ENCODE measurements at places on chromosomes 3 and 15.

- no peak for DNase-seq
Observed at GRCh38 chr3:30355622-30356021, 250.8 kb upstream of the TGFBR2 start.

- DNase-seq, result no peak
Observed at GRCh38 chr15:85929786-85930185, 135.1 kb upstream of the KLHL25 start.

- DNase-seq, result no peak
Observed at GRCh38 chr3:159158801-159159200, 356.9 kb downstream of the MFSD1 start.

DNA sequence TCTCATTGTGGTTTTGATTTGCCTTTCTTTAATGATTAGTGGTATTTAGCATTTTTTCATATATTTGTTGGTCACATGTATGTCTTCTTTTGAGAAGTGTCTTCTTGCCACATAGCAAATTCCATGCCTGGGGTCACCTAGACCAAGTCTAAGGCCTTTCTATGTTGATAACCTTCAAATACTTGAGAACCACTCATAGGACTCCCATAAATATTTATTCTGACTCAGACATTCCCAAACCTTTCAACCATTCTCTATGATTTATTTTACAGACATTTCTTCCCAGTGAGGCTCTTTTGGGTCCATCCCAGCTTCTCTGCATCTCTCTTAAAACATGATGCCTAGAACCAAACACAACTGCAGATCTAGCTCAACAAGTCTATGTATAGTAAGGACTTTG, 69.2 kb downstream of the ATP8B4 start:
- DNase-seq, result no peak

DNA sequence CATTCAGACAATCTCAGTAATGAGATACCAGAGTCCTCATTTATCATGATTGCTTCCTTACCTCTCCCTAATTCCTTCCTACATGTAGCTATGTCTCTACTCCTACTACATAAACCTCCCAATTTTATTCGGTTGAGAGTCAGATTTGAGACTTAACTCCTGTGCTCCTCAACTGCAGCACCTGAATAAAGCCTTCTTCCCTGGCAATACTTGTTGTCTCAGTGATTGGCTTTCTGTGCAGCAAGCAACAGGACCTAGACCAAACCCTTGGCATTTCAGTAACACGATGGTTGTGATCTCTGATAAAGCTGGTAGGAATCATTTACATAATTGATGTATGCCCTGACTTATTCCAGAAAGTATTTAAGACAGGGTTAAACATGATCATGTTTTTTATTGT, 106.7 kb upstream of the NANOGP8 start:
- DNase-seq, result no peak

GRCh38 chr15:70480196-70480856, 283.0 kb downstream of the UACA start:
- no peak for DNase-seq

GRCh38 chr3:155012584-155012983, 67.5 kb upstream of the MME start:
- DNase-seq, result no peak

- DNase-seq, result no peak
Observed at GRCh38 chr15:99632521-99632920, 66.7 kb downstream of the MEF2A start.

GRCh38 chr15:35691173-35691761, 145.3 kb upstream of the DPH6 start:
- no peak for DNase-seq

- DNase-seq, result peak; percentile 64
Observed at GRCh38 chr3:160860346-160860745, 104.3 kb downstream of the PPM1L start.

DNA sequence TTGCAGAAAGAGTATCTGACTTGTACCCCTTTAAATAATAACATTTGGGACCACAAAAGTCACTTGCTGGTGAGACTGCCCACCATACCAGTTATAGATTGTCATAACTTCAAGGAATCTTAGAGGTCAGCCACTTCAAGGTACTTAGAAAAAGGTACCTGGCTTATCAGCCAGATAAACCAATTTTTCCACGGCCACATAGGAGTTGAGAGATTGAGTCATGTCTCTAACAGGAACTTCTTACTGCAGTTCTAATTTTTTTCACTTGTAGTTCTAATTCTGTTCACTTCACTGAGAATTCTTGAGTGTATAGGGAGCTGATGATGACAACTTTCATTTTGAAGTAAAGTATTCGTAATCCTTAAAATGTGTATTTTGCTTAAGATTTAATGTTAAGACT, 317.1 kb upstream of the CBLB start:
- no peak for DNase-seq

GRCh38 chr3:160127308-160127707, 97.9 kb upstream of the C3orf80 start:
- no peak for DNase-seq

GRCh38 chr15:67296188-67296587, 41.6 kb downstream of the IQCH start:
- no peak for DNase-seq

- DNase-seq, result no peak
Observed at GRCh38 chr3:126907557-126907956, 75.4 kb upstream of the PLXNA1 start.

- DNase-seq, result no peak
Observed at GRCh38 chr3:32313723-32314473, 75.4 kb downstream of the CMTM8 start.
